Keratinocyte (primary cell): ENCODE measurements at places on chromosomes 5 and 9.

GRCh38 chr9:33151007-33151557, 16.1 kb downstream of the B4GALT1 start:
- H3K4me3 ChIP-seq = no peak overlapping the region
- peak overlapping the region; percentile 38 for H3K27ac ChIP-seq
- H3K27me3 ChIP-seq = no peaks in the 10 kb centered on the region
- H3K36me3 ChIP-seq = peaks cover under 1% of the 10 kb centered on the region
- H3K4me1 ChIP-seq = peaks cover 23% of the 10 kb centered on the region

- H3K4me3 ChIP-seq = no peak overlapping the region
- no peaks in the 10 kb centered on the region for H3K27me3 ChIP-seq
- peaks cover 30% of the 10 kb centered on the region for H3K4me1 ChIP-seq
- no peak for DNase-seq
Observed at GRCh38 chr5:68344447-68345111, 129.0 kb downstream of the PIK3R1 start.

DNA sequence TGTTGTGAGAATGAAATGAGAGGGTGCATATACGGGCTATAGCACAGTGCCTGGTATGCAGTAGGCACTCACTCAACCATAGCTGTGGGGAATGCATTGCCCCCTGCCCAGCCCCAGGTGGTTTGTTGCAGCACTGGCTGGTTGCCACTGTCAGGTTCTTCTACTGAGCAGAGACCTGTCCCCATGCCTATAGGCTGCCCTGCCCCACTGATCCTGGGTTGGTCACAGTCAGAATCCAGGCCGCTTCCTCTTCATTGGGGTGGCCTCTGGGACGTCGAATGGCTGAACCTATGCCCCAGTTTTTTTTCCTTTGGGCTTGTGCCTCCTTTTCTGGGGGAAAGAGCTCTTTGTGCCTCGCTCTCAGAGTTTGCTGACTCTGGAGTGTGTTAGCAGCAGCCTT, 74.6 kb downstream of the RGS3 start:
- peaks cover 7% of the 10 kb centered on the region for H3K27me3 ChIP-seq
- DNase-seq = no peak
- no peaks in the 10 kb centered on the region for H3K4me1 ChIP-seq

DNA sequence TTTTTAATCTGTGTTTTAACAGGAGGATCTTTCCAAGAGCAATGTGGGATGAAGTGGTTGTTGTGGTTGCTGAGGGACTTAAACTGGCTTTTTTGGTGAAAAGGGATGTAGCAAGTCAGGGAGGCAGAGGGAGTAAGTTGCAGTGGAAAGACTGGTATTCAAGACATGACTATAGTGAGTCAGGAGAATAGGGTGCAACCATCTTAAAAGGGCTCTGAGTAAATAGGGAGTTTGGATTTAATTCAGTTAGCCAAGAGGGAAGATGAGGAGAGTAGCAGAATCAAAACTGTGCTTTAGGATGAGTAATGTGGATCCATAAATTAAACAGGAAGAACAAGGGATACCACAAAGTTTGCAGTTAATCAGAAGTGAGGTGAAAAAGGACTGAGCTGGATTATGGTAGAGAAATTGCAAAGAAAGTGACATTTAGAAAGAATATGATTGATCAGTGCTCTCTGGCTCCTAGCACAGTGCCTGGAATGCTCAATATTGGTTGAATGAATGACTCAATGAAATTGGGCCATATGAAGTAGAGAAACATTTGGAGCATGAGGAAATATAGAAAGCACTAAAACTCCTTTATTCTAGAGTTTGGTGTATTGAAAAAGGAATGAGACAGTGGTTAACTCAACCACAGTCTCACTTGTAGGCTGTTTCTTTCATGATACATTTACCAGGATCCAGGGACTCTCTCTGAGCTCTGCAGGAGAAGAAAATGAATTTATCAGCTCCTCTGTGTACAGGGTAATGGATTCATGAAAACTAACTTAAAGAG, 5.1 kb downstream of the POLR3G start:
- no peaks in the 10 kb centered on the region for H3K36me3 ChIP-seq
- H3K4me1 ChIP-seq = no peaks in the 10 kb centered on the region

- no peaks in the 10 kb centered on the region for H3K4me1 ChIP-seq
- no peaks in the 10 kb centered on the region for H3K27me3 ChIP-seq
- no peak overlapping the region for H3K27ac ChIP-seq
- no peak for DNase-seq
- H3K4me3 ChIP-seq = no peak overlapping the region
Observed at GRCh38 chr5:120823328-120823727, 359.2 kb downstream of the PRR16 start.

DNA sequence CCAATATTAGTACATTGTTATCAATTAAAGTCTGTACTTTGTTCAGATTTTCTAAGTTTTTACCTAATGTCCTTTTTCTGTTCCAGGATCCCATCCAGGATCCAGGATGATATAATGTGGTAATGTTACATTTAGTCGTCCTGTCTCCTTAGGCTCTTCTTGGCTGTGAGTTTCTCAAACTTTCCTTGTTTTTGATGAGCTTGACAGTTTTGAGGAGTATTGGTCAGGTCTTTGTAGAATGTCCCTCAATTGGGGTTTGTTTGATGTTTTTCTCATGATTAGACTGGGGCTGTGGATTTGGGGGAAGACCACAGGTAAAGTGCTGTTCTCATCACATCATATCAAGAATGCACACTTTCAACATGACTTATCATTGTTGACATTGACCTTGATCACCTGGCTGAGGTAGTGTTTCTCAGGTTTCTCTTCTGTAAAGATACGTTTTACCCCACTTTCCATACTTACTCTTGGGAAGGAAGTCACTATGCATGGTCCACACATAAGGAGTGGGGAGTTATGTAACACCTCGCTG, 9.6 kb downstream of the NDFIP1 start:
- no peak overlapping the region for H3K4me3 ChIP-seq
- no peak for DNase-seq
- H3K27ac ChIP-seq = no peak overlapping the region
- H3K4me1 ChIP-seq = peaks cover 16% of the 10 kb centered on the region
- H3K36me3 ChIP-seq = peaks cover 2% of the 10 kb centered on the region

- no peak for DNase-seq
- no peak overlapping the region for H3K4me3 ChIP-seq
- H3K27ac ChIP-seq = no peak overlapping the region
- peaks cover 4% of the 10 kb centered on the region for H3K36me3 ChIP-seq
- H3K27me3 ChIP-seq = no peaks in the 10 kb centered on the region
Observed at GRCh38 chr5:134581241-134581981, 51.2 kb downstream of the SAR1B start.

- H3K4me3 ChIP-seq = no peak overlapping the region
- no peaks in the 10 kb centered on the region for H3K27me3 ChIP-seq
- no peak for DNase-seq
- no peak overlapping the region for H3K27ac ChIP-seq
- H3K4me1 ChIP-seq = peaks cover 70% of the 10 kb centered on the region
- no peaks in the 10 kb centered on the region for H3K36me3 ChIP-seq
Observed at GRCh38 chr9:27432308-27432707, 91.8 kb upstream of the IFNK start.

DNA sequence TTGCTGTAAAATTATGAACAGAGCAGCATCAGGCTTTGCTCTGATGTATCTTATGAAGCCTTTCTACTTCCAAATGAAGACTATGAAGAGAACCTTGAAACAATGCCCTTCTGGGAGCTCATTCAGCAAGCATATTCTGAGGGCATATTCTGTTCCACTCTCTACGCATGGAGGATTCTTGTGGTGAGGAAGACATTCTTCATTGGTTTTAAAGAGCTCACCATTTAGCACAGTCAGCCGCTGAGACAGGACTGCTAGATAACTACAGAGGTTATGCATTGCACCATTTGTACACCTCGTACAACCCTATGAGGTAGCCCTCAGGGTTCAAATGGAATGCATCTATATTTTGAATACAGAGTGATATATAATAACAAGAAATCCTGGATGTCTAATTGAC, 61.0 kb downstream of the INVS start:
- no peaks in the 10 kb centered on the region for H3K27me3 ChIP-seq
- H3K36me3 ChIP-seq = no peaks in the 10 kb centered on the region
- no peak for DNase-seq

DNA sequence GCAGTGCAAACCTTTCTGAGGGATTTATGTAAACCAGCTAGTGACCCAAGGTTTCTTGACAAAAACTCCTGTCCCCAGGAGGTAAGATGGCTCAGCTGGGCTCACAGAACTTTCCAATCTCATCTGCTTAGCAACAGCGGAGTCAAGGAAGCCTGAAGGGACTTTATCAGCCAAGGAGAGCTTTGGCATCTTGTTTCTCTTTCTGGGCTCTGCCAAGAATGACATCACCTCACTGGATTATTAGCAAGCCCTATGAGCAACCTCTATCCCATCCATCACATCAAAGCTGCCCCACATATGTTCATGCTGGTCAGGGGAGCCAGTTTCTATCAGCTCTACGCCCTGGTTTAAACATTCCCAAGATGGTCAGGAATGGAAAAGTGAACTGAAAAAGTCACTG, 461.3 kb downstream of the ENC1 start:
- no peak overlapping the region for H3K27ac ChIP-seq
- H3K4me1 ChIP-seq = peaks cover 8% of the 10 kb centered on the region
- no peaks in the 10 kb centered on the region for H3K36me3 ChIP-seq
- H3K4me3 ChIP-seq = no peak overlapping the region

DNA sequence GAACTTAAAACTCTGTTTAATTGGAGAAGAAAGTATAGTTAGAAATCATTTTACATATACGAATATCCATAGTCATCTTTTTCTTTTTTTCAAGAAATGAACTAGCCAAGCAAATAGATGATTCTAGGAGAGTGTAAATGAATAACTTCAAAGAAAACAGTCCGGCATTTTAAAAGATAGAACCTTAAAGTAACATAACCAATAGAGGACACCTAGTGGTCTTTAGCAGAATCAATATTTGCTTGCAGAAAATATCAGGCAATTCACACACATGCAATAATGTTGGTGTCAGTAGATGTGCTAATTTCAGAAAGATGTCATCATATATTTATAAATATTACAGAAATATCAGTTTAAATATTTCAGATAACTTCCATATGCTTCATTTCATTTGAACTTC, 57.1 kb downstream of the HCN1 start:
- DNase-seq = no peak
- no peaks in the 10 kb centered on the region for H3K4me1 ChIP-seq
- no peaks in the 10 kb centered on the region for H3K27me3 ChIP-seq
- H3K27ac ChIP-seq = no peak overlapping the region
- no peak overlapping the region for H3K4me3 ChIP-seq

GRCh38 chr5:180353048-180353979, at the start of gene GFPT2:
TSS of gene GFPT2 (minus strand) at chr5:180353336. CDS start at chr5:180353217, 119 bp downstream.
- peaks cover 49% of the 10 kb centered on the region for H3K27me3 ChIP-seq
- no peak for DNase-seq
- H3K27ac ChIP-seq = no peak within 1 kb of the TSS
- no peaks in the 10 kb centered on the region for H3K4me1 ChIP-seq

DNA sequence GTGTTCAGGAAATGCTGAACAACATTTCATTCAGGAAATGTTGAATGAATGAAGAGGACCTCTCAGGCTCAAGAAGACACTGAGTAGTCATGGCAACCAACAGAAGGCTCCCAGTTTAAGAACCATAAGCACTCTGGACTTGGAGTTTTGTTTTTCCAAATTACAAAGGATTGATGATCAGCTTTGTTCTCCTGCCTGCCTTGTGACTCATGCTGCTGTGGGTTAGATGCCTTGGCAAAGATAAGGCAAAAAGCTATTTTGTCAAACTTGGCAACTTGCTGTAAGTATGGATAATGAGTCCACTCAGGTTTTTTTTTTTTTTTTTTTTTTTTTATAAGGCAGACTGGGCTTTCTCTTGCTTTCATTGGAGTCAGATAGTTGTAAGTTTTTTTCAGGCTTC, 365.0 kb downstream of the TMEM232 start:
- H3K4me3 ChIP-seq = no peak overlapping the region
- no peak for DNase-seq
- H3K27ac ChIP-seq = no peak overlapping the region
- H3K27me3 ChIP-seq = no peaks in the 10 kb centered on the region

DNA sequence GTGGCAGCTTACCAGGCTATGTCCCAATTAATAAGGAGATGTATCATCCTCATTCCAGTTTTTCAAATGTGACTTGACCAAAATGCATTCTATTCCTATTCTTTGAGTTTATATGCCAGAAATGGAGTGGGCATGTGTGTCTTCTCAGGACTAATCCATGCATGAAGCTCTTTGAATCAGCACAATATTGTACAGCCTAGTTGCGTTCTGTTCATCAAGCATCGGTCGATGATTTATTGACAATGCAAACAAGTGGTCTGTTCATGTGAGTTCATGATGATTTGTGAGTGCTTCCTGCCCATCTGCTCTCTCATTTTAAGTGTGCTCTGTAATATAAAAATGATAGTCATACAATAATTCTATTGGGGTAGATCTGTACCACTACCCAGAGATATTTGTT, 48.3 kb downstream of the PALM2AKAP2 start:
- no peaks in the 10 kb centered on the region for H3K4me1 ChIP-seq
- H3K27me3 ChIP-seq = no peaks in the 10 kb centered on the region
- no peak for DNase-seq
- H3K4me3 ChIP-seq = no peak overlapping the region
- H3K36me3 ChIP-seq = no peaks in the 10 kb centered on the region

DNA sequence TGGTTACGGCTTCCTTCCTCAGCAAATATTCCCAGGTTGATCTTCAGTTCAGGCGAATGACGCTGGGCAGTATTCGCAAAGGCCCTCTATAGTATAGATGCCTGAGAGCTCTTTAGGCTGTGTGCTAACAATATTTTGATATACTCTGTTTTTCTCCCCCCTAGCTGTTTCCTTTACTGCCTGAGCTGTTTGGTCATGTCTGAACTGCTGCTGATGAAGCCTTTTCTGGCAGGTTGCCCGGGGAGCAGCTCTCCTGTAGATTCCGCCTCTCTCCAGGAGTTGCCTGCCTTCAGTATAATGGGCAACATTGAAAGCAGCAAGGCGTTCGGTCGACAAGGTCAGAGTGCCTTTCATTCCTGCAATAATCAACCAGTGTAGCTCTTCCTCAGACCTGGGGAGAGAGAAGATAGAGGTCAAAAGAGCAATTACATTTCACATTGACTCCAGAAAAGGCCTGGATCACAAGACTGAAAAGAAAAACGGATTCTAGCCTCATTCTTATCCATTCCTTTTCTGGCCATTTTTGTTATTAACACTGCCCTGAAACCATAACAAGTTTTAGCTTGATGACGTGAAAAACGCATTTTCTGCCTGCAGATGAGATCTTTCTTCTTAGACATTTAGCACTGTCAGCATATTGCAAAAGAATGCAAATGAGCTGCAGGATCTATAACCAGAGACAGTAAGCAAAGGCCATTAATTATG, 60.1 kb upstream of the ZNF608 start:
- H3K27me3 ChIP-seq = no peaks in the 10 kb centered on the region
- H3K4me3 ChIP-seq = no peak overlapping the region
- H3K36me3 ChIP-seq = no peaks in the 10 kb centered on the region
- H3K27ac ChIP-seq = no peak overlapping the region

GRCh38 chr5:42825422-42826148, 13.9 kb upstream of the SELENOP start:
- H3K4me3 ChIP-seq = no peak overlapping the region
- DNase-seq = no peak
- no peaks in the 10 kb centered on the region for H3K4me1 ChIP-seq
- no peaks in the 10 kb centered on the region for H3K36me3 ChIP-seq
- H3K27me3 ChIP-seq = peaks cover 2% of the 10 kb centered on the region
- no peak overlapping the region for H3K27ac ChIP-seq

GRCh38 chr5:172860520-172861443, 26.7 kb downstream of the ERGIC1 start:
- H3K27me3 ChIP-seq = no peaks in the 10 kb centered on the region
- no peak overlapping the region for H3K27ac ChIP-seq
- peaks cover 4% of the 10 kb centered on the region for H3K36me3 ChIP-seq
